SK-MEL-5 (cell line): ENCODE measurements at places on chromosomes 11 and 22. TPM values are rescaled to one million over a fixed set of nuclear protein-coding genes. Genes with fewer than 3 reads are reported as not detected.

- no peak for DNase-seq
Measured at GRCh38 chr11:6608726-6609501, 3.1 kb downstream of the TAF10 start.

- no peak for DNase-seq
Measured at GRCh38 chr11:77470504-77470903, 3.4 kb downstream of the PAK1 start.

DNA sequence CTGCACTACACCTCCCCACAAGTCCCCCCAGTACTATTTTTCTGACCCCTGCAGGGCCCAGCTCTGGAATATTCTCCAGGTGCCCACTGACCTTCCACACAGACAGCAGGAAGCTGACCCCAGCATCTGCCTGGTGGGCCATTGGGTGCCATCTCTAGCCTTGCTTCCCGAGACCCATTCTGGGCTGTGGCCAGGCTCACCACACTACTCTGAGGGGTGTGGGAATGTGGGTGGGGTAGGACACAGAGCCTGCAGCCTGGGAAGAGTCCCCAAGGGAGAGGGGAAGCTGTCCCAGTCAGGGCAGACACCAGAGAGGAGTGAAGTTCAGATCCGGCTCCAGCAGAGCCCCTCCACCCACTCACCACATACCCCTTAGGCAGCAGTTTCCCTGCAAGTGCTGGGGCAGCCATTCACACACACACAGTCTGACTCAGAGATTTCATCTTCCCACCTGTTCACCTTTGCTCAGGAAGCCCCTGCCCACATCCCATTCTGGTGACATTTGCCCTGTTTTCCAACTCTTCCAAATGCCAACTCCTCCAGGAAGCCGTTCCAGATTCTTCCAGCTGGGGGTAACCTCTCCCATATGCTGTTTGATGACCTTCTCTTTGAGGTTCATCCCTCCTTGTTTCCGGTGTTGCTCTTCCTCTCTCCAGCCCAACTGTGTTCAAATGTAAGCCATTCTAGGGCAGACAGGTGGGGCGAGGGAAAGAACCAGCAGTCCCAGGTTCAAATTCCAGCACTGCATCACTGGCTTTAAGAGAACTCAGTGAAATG is 1.9 kb downstream of the SLCO2B1 start:
- DNase-seq, result no peak

RIMBP3C gene
- 0.16 TPM in 1 of 2 replicates, not detected in the other for total RNA-seq
